ENCODE measurements at places on chromosomes 4 and X.

- no peak for DNase-seq
These were observed 28.5 kb upstream of the HGFAC start for GRCh38 chr4:3413217-3413671.

DNA sequence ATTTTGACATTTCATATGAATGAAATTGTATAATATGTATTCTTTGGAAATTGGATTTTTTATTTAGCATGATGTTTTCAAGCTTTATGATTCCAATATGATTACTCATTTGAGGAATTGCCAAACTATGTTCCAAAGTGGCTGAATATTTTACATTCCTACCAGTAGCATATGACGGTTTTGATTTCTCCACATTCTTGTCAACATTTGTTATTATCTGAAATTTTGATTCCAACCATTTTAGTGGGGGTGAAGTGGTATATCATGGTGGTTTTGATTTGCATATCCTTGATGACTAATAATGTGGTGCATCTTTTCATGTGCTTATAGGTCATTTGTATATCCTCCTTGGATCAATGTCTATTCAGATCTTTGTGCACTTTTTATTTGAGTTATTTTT, 2.6 kb upstream of the BEX1 start:
- no peak for DNase-seq

GRCh38 chr4:171461191-171461590, 352.0 kb upstream of the GALNTL6 start:
- no peak for DNase-seq

DNA sequence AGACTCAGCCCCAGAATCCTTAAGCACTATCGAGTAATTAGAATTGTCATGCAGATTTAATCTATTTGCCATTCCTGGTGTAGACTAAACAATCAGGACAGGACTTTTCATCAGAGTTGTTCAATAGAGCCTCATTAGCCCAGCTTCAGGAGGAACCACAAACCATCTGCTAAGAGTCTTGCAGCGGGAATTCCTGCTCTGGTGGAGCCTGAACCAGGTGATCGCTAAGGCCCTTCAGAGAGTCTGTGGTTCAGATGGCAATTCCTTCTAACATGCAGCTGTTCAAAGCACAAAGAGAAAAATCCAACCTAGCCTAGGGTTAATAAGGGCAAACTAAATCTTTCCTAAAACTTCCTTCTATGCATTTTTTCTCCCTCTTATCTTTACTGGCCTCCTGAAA, 119.1 kb upstream of the CPEB2 start:
- DNase-seq, result no peak

Measured in activated T-helper 1 cell treated with anti-CD3 and anti-CD28 coated beads, Interleukin-2, amount 50 U/mL, for 16 hours (primary cell).